ENCODE measurements at places on chromosomes 7 and 10.

DNA sequence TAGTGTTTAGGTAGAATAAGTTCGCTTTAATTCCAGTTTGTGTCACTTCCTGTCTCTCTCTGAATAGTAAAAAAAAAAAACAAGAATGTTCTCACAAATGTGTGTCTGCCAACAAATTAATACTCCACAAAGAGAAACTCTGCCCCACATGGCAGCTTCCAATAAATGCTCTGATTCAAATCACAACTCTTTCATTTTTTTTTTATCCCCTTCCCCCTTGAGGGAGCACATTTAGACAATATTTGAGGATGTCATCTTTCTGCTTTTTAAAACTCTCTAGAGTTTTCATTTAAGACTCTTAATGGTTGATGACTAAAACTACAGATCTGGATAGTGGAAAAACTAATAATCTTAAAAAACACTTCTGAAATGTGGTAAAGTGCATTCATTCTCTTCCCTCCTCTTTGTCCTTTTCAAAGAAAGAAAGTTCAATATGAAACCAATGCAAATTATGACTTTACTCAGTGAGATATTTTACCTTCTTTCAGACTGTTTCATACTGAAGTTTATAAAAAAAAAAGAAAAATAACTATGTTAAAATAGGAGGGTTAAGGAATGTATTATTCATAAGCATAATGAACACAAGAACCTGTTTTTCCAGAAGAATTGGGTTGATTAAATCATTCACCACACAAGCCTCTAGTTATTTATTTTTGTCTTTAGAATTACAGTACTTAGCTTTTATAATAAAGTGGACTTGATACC lies 42.3 kb downstream of the ARID5B start:
- DNase-seq = peak; percentile 40

- DNase-seq = peak; percentile 66
These were observed 24.1 kb upstream of the PNLIP start for GRCh38 chr10:116521424-116522290.

- peak; percentile 4 for DNase-seq
These were observed 200.6 kb downstream of the GLRX3 start for GRCh38 chr10:130336617-130337304.

- no peak for DNase-seq
These were observed 3.2 kb upstream of the EEPD1 start for GRCh38 chr7:36149694-36150452.

- DNase-seq = no peak
These were observed 180.2 kb downstream of the XPNPEP1 start for GRCh38 chr10:109743146-109743545.

- no peak for DNase-seq
These were observed 196.4 kb downstream of the GFRA1 start for GRCh38 chr10:116076621-116077020.
